Vagina (tissue), 2 donors: ENCODE measurements at places on chromosomes 1 and 21.

GRCh38 chr1:3879787-3880428, 20.2 kb downstream of the C1orf174 start:
- no peak for DNase-seq

- DNase-seq: no peak
Measured at GRCh38 chr1:59971464-59971911, 44.9 kb upstream of the CYP2J2 start.

- no peak for DNase-seq
Measured at GRCh38 chr1:2911421-2912178, 109.7 kb upstream of the ACTRT2 start.

DNA sequence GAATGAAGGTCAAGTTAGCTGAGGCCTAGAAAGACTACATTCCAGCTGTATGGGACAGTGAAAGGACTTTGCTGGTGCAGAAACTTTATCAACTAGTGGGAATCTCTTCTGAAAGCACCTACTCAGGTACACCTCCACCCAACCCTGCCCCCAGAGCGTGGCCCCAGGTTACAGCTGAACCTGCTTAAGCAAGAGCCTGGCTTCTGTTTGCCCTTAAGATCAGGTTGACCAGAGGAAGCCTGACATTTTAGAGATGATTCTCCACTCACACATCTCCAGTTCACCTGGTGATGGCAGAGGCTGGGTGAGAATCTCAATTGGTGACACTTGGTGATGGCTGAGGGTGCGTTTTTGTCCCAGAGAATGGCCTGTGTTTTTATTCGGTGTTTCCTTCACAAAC, 24.0 kb downstream of the ELAPOR1 start:
- DNase-seq: no peak

GRCh38 chr1:77624102-77624501, 58.4 kb downstream of the ZZZ3 start:
- no peak for DNase-seq

DNA sequence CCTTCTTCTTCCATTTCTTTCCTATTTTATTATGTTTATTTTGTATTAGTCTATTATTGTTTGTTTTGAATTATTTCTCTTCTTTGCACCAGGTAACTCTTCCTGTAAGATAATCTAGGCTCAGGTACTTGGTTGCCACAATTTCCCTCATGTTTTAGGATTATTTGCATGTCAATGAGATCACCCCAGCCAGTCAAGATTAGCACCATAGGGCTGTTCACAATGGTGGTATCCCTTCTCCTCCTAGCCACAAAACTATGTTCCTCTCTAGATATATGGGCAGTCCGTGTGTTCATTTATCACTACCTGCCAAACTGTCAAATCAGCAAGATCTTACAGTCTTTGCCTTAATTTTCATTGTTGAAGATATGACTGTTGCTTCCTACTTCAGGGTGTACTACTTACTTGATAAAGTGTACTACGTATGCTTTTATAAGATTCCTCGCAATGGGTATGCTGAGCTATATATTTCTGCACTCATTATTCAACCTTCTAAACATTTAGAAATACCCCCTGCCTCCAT, 1536.2 kb downstream of the PLA2G4A start:
- DNase-seq: no peak

DNA sequence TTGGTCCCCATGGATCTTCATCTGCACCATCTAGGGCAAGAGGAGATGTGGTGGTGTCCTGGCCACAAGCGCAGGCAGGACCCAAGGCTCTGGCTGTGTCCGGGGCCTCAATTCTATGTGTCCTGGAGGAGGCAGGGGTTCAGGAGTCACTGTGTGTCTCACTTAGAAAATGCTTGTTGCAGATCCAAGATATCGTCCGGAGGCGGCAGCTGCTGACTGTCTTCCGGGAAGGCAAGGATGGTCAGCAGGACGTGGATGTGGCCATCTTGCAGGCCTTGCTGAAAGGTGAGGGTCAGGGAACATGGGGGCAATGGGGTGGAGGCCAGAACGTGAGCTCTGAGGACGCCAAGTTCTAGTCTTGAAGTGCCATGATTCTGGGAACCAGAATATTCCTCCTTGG, 29.1 kb downstream of the TRPM2 start:
- DNase-seq: peak; percentile 84

GRCh38 chr1:45974541-45975269, 157.7 kb downstream of the PIK3R3 start:
- no peak for DNase-seq

- DNase-seq: no peak
Measured at GRCh38 chr1:47452426-47452825, 14.6 kb downstream of the FOXD2 start.
